ENCODE measurements at places on chromosomes 13 and 19.

GRCh38 chr19:41224632-41225031 is 5.6 kb downstream of the AXL start:
- DNase-seq, result no peak

- no peak for DNase-seq
These were observed 9.4 kb downstream of the USHBP1 start for GRCh38 chr19:17255150-17255621.

- no peak for DNase-seq
These were observed 55.5 kb downstream of the EFNB2 start for GRCh38 chr13:106479929-106480328.

GRCh38 chr13:27920677-27921420 is 1.0 kb downstream of the PDX1 start:
- no peak for DNase-seq

GRCh38 chr13:77026255-77026860 is 601 bp downstream of the FBXL3 start:
- DNase-seq, result peak; percentile 93

DNA sequence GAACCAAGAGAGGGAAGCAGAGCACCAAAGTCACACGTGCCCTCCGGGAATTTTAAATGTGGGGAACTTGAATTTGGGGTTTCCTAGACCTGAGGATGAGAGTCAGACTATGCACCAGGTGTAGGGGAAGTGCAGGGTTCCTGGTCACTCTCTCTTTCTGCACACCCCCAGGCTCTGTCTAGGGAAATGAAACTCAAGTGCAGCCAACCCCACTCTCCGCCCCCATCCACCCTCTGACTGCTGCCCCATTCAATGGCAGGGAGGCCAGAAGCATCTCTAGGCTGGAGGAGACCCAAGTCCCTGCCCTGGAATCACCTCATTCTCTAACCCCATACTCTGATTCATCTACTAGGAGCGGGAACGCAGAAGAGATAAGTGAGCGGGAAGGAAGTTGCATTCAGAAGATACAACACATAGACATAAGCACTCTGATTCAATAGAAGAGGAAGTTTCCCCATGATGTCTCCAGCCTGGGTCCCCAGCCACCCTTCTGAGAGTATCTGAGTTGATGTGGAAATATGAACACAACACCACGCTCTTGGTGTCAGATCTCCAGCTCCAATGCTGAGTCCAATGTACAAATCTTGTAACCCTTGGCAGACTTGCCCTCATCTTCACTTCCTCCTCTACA is 4.7 kb upstream of the SIGLEC14 start:
- DNase-seq, result no peak

- no peak for DNase-seq
These were observed 1255.5 kb upstream of the SLC10A2 start for GRCh38 chr13:104321756-104322155.

DNA sequence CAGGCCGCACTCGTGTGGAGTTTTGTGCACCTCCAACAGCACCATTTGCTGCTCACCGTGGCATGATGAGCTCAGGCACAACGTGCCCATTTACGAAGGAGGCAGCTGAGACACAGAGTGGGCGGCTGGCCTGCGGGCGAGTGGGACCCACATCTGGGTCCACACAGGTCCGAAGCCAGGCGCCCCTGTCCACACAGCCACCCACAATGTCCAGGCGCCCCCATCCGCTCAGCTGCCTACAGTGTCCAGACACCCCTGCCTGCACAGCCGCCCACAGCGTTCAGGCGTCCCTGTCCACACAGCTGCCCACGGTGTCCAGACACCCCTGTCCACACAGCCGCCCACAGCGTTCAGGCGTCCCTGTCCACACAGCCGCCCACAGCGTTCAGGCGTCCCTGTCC is 42.5 kb upstream of the F7 start:
- DNase-seq, result no peak

DNA sequence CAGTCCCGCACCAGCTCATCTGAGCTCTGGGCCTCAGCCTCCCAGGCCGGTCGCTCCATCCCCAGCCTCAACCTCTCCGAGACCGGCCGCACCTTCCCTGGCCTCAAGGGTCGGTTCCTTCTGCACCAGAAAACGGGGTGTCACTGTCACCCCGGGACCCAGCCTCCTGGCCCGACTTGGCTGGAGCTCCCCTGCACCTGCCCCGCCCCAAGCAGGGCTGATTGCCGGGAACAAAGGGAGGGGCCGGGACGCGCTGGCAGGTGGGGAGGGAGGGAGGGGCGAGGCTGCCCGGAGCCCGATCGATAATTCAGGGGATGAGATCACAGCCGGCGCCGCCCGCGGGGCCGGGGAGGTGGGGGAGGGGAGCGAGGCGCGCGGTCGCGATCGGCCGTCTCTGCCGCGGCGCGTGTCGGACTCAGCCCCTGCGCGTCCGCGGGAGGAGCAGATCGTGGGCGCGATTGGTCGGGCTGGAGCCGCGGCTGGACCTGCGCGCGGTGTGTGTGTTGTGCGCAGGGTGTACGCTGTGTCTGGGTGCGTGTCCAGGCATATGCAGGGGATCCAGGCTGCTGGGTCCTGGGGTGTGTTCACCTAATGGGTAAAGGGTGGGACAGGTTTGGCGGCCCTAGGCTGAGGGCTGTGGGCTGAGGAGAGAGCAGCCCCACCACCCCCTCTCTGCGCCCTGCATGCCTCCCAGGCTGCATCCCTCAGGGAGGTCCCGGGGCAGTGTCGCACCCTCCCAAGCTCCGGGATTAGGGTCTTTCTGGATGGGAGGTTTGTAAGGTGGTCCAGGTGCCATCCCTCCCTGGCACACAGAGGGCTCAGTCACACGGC is 1.1 kb upstream of the SHC2 start:
- peak; percentile 72 for DNase-seq

DNA sequence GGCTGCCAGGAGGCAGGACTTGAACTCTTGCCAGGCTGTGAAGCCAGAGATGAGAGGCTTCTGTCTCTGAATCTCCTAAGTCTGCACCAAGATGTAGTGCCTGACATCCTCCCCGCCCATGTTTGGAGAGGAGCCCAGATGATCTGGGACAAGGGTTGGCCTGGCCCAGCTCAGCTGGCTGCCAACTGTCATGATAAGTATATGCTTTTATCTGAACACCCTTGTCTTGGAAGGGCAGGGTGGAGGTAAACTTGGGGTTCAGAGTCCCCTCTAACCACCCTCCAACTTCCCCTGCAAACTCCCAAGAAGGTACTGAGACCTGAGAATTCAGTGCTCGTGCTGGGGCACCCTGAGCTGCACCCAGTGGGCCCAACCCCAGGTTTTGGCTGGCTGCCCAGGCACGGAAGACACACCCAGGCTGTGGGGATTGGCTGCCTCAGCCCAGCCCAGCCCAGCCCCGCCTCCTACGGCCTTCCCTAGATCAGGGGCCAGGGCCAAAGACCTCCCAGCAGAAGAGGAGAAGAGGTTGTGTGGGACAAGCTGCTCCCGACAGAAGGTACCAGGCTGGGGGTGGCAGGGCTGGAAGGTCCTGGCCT is at the start of gene CYP4F12:
Gene CYP4F12, plus strand, starts transcription at position 508 of the 596 bp plus-strand sequence. CDS start 443 bp downstream, outside the sequence.
- peak; percentile 97 for DNase-seq

DNA sequence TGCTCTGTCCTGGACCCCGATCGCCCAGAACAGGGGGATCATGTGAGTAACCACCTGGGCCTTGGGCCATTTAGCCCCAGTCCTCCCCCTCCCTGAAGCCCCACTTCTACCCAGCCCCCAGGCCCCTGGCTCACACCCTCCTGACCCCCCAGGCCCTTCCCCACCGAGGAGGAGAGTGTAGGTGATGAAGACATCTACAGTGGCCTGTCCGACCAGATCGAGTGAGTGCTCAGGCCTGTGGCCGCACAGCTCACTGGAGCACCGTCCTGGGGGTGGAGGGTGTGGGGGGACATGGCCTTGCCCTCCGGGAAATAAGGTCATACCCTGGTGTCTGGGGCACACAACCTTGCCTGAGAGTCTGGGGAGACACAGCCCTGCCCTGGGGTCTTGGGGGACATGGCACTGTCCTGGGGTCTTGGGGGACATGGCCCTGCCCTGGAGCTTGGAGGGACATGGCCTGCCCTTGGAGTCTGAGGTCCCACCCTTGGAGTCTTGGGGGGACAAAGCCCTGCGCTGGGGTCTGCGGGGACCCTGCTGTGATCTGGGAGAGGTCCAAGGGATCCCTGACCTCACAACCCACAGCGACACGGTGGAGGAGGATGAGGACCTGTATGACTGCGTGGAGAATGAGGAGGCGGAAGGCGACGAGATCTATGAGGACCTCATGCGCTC is 49.3 kb downstream of the VAV1 start:
- DNase-seq, result no peak

- DNase-seq, result peak; percentile 87
These were observed 539 bp upstream of the ZNF667 start for GRCh38 chr19:56477429-56478338.

- DNase-seq, result no peak
These were observed 209.6 kb upstream of the SOX1 start for GRCh38 chr13:111857336-111857735.

DNA sequence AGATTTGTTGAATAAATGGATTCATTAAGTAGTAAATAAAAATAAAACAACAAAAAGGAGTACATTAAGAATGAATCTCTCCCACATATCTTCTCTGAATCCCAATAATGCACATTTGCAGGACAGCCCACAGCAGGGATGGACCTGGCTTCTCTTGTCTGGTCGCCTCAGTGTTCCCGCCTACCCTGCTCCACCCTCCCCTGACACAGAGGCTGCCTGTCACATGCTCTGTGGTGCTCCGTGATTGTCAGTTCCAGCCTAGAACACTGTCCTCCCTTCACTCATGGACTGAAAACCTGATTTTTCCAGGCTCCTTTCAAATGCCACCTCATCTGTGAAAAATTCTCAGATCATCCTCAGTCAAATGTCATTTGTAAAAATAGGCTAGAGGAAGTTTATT is 94.5 kb upstream of the GPR12 start:
- no peak for DNase-seq

- no peak for DNase-seq
These were observed 58.6 kb upstream of the SPRY2 start for GRCh38 chr13:80399340-80400163.

DNA sequence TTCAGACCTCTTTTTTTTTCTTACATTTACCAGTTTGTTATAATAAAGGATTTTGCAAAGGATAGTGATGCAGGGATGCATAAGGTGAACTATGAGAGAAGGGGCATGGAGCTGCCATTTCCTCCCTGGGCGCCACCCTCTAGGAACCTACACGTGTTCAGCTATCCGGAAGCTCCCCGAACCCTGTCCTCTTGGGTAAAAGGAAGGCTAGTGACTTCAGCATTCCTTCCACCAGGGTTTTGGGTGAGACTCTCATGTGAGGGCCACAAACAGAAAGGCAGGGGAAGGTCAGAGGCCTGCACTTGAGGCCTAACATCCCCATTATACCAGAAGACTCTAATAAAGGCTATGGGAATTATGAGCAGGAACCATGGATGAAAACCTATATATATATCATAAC is 57.3 kb downstream of the IFT88 start:
- no peak for DNase-seq

GRCh38 chr13:75365724-75366173 is 116.2 kb downstream of the TBC1D4 start:
- no peak for DNase-seq

DNA sequence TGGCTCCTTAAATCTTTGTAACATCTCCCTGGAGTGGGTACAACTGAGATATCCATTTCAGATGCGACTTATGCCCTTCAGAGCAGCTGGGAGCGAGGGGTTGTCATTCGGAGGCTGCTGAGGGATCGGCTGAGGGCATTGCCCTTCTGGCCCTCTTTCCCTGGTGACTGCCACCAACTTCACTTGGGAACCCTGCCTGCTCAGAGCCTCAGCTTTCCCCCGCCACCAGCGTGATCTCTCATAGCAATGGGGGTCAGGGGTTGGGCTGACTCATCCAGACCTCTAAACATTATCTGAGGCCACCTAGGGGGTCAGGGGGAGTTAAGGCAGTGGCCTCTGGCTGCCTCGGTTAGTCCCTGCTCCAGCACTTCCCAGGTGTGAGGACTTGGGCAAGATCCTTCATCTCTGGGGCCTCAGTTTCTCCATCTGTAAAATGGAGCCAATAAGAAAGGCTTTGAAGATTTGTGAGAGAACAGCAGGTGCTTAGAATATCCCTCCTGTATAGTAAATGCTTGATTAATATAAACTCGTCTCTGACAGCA is 1.1 kb downstream of the PRX start:
- DNase-seq, result no peak

DNA sequence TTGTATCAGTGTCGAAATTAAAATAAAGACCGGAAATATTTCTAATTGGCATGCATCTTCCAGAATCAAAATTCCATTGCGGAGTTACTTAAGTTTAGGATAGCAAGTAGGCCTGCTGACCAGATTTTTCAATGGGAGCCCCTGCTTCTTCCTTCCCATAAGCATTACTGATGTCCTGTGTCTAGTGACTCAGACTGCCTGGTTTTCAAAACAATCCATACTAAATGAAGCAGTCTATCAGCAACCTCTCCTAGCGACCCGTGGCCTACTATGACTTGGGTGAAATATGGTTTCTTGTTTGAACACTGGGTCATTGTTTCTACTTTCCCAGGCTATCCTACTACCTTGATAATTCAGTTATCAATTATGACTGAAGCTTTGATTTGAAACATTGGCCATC is 571.6 kb downstream of the TBC1D4 start:
- DNase-seq, result no peak

DNA sequence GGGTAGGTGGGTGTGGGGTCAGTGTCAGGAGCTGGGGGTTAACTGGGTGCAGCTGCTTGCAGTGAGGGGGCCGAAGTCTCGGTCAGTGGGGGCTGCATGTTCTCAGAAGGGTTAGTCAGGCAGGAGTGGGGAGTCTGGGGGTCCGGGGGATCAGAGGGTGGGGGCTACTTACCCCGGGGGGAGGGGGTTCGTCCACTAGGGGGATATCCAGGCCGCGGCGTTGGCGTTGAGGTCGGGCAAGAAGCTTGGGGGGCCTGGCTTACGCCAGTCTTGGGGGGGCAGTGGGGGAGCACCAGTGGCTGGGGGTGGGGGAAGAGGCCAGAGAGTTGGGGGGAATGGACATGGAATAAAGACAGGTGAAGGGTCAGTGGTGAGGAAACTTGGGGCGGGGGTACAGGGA is 9.1 kb downstream of the KCNC3 start:
- no peak for DNase-seq

GRCh38 chr19:30649934-30650614 is 277.9 kb downstream of the ZNF536 start:
- peak; percentile 25 for DNase-seq

GRCh38 chr13:97202761-97203160 is 19.4 kb upstream of the MBNL2 start:
- DNase-seq, result no peak

DNA sequence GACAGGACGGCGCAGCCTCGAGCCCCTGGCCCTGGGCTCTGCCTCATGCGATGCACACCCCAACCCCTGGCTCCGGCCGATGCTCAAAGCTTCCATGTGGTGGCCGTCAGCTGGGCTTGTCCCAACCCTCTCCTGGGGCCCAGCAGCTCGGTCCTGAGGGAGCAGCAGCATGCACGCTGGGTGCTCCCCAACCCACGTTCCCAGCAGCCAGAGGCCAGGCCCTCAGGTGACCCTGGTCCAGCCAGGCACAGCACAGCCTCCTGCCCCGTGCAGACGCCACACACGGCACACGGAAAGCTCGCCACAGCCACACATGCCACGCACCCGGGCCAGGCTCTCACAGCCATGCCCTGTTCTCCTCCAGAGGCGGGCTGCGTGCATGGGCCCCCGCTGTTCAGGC is 60.7 kb downstream of the IER2 start:
- no peak for DNase-seq

All from colonic mucosa (tissue), 4 donors.